Right renal cortex interstitium (tissue), 3 donors: ENCODE measurements at places on chromosomes 16 and 17.

DNA sequence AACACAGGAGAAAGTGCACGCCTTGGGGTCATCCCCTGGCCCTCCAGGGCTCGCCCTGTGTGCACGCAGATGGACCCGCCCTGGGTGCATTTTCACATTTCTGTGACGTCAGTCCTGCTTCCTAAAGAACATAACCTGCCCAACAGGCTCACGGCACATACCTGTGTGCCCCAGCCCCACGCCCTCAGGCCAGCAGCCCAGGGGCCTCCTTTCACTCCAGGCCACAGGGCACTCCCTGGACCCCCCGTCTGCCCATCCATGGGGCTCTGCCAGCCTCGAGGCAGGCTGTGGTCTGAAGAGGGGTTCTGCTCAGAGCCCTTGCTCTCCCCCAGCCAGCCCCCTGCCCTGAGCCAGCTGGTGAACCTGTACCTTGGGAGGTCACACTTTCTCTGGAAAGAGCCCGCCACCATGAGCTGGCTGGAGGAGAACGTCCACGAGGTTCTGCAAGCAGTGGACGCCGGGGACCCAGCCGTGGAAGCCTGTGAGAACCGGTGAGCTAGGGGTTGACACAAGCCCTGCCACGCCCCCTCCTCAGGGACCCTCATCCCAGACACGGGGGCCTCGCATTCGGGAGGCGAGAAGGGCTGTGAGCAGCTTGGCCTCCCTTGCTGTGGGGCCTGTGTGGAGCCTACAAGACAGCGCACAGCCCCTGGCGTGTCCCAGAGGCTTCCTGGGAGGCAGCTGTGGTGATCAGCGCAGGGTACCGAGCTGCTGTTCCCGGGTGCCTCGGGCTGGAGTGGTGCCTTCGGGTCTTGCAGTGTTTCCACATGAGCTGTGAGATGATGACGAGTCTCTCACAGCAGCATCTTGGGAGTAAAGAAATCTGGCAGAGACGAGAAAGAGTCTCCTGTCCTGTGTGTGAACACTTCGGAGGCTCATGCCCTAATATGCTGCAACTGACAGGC, 13.8 kb upstream of the MC1R start:
- DNase-seq = no peak

DNA sequence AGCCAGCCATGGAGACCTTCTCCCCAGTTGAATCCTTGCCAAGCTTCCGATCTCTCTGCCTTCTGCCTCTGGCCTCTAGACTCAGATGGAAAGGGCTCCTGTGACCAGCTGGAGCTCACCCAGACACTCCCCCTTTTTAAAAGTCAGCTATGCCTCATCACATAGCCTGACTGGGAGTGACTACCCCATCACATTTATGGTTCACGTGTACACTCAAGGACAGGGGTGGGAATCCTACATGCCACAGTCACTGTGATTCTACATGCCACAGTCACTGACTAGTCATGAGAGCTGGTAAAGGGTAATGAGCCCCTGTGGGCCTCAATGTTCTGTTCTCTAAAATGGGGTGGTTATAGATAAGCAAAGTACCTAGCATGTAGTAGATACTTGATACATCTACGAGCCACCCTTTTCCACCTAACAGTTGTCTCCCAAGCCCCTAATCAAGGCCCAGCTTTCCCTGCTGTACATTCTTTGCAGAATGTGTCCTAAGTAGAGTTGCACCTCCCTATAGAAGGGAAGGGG, 85.1 kb downstream of the RGS9 start:
- DNase-seq = no peak

DNA sequence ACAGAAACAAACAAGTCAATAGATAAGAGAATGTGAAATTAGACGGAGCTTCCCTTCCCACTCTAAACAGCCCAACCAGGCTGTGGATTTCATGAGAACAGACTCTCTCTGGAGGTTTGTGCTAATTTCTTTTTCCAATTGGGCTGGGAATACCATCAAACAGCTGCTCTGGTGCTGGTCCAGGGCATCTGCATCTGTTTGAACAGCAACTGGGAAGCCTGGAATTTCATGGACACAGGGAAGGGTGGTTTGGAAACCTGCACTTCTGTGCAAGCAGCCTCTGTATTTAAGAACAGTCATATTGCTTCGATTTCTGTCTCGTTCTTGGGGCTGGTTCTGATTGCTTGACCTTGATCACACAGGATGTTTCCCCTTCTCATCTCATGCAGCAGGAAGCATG, 88.7 kb downstream of the FOXL1 start:
- DNase-seq = no peak

GRCh38 chr17:10754109-10754508, 24.3 kb upstream of the TMEM220 start:
- no peak for DNase-seq

- no peak for DNase-seq
Observed at GRCh38 chr17:73639322-73639721, 4.9 kb downstream of the SDK2 start.

GRCh38 chr16:67030221-67030962, 1.4 kb downstream of the CBFB start:
- DNase-seq = no peak
